ENCODE measurements at places on chromosomes 12 and 14. TPM values are rescaled to one million over a fixed set of nuclear protein-coding genes. Genes with fewer than 3 reads are reported as not detected.

DNA sequence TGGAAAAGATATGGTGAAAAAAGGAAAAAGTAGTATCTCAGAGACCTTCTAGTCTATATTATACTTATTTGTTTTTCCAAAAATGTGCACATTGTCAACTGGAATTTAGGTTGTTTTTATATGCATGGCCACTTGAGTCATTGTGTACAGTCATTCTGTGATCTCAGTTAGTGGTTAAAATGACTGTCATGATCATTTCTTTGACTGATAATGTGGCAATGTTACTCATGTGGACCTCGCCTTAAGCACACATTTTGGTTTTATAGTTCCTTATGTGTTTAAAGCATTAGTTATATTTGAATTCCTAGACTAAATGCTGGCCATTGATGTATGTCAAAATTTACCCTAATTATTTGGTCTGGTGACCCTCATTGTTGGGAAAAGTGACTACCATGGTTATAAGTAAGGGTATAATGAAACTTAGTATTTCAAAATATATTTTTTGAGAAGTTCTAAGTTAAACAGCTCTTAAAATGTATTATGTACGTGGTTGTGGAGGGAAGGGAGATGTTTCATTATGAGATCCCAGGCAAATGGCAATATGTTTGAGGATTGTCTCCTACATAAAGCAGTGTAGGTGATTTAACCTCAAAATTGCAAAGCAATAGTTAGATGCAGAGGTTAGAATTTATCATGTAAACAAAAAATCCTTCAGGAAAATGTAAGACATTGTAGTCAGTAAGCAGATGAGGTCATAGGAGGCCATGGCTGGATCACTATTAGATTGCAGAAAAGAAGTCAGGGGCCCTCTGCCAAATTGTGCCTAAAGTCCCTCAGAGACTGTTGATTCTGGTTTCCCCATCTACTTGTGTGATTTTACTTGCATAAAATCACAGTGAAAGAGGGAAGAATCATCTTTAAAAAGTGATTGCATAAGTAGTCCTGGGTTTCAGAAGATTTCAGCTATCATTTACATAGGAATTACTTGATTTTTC lies 17.5 kb downstream of the PNMA1 start:
- DNase-seq, result no peak

GRCh38 chr12:4121506-4122020 lies 152.0 kb upstream of the CCND2 start:
- no peak for DNase-seq

DNA sequence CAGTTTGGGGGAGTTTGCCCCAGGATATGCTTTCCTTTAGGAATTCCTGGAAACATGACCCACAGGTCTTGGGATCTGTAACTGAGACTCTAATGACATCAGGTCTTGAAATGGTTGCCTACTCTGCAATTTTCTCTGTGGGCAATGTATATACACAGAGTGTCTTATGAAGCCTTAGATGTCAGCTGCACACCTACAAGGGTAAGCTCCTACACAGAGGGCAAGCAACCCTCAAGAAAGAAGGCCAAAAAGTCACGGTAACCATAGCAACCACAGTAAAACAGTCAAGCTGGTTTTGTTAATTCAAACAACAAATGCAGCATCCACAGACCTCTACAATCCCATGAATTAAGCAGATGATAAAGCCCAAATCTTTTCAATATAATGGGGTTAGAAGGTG lies 293.0 kb downstream of the SSPN start:
- no peak for DNase-seq

The TAS2R43 gene
- total RNA-seq, result 8.0 TPM

DNA sequence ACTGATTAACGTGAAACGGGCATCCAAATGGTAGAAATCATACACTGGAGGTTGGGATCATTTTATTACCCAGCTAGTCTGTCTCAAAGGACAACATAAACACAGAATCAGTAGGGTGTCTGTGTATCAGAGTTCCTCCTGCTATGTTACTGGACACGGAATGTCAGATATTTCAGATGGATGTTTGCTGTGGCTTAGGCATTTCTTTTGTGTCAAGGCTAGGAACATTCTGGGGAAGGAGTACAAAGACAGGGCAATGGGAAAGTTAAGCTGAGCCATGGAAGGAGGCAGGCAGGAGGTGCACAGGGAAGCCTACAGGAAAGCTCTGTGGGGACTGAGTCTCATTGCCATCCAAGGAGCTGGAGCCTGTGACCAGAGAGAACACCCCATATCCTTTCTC lies 254.6 kb downstream of the C12orf75 start:
- DNase-seq, result no peak

GRCh38 chr14:102939820-102940561 lies 17.5 kb downstream of the AMN start:
- DNase-seq, result no peak

GRCh38 chr12:65278576-65279368 lies at the start of gene MSRB3:
MSRB3 (plus strand) TSS chr12:65278683; CDS start chr12:65308580, 29,897 bp downstream.
- DNase-seq, result peak; percentile 26

The KLRC2 gene
- total RNA-seq, result 0.37 TPM

The FAR2 gene
- total RNA-seq, result 15.8 TPM

GRCh38 chr12:3145033-3145432 lies 67.9 kb downstream of the TSPAN9 start:
- DNase-seq, result no peak

GRCh38 chr12:106841510-106842302 lies 67.2 kb downstream of the RIC8B start:
- DNase-seq, result no peak

GRCh38 chr14:24277606-24278321 lies 6.4 kb upstream of the RABGGTA start:
- DNase-seq, result no peak

The MMP19 gene
- total RNA-seq, result 283 TPM

The TRIM9 gene
- total RNA-seq, result 4.1 TPM

The TPH2 gene
- total RNA-seq, result not detected

DNA sequence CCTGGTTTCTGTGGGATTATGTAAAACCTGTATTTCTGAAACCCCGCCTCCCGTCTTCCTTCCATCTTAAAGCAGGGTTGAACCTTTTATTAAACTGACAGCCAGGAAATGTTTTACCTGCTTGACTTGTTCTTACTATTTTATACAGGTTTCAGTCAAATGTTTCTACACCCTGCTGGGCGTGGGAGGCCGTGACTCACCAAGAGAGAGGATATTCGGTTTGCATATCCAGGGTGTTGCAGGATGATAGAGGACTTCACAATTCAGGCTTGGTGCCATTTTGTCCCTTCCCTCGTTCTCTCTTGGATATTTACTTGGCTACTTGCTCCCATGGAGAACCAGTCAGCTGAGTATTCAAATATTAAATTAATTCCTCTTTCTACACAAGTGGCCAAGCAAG lies 69.7 kb downstream of the ARF6 start:
- no peak for DNase-seq

DNA sequence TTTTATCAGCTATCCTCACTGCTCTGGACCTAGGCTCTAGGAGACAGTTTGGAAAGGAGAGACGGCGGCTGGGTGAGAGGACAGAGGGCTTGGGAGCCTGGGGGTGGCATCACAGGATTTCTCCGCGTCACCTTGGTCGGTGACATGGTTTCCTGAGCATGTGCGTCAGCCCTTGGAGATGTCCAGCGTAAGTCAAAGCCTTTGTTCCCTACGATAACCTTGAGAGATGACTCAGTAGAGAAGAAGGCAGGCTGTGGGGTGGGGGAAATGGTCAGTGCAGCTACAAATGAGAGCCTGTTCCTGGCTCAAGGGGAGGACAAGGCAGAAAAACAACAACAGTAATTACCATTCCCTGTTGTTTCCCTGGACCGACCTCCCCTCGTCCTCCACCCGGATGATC lies 90.2 kb upstream of the TBX3 start:
- no peak for DNase-seq

- no peak for DNase-seq
Observed at GRCh38 chr14:53620317-53620716, 336.3 kb downstream of the BMP4 start.

- DNase-seq, result no peak
Observed at GRCh38 chr12:3185260-3185870, 108.2 kb downstream of the TSPAN9 start.

DNA sequence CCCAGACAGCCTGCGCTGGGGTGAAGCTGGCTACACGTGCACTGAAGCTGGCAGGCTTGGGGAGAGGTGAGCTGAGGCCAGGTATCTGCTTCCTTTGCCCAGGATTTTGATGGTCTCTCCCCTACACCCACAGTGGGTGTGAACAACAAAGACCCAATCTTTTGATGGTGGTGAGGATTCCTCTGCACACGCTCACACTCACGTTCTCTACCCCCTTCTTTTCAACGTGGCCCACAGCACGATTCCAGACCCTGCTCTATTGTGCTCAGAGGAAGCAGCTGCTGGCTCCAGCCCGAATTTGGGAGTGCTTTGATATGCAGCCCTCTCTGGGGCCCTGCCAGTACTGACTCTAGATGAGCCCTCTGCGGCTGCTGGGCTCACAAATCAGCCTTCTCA lies 4.9 kb downstream of the CD9 start:
- DNase-seq, result no peak

The BEGAIN gene
- total RNA-seq, result 1.1 TPM

DNA sequence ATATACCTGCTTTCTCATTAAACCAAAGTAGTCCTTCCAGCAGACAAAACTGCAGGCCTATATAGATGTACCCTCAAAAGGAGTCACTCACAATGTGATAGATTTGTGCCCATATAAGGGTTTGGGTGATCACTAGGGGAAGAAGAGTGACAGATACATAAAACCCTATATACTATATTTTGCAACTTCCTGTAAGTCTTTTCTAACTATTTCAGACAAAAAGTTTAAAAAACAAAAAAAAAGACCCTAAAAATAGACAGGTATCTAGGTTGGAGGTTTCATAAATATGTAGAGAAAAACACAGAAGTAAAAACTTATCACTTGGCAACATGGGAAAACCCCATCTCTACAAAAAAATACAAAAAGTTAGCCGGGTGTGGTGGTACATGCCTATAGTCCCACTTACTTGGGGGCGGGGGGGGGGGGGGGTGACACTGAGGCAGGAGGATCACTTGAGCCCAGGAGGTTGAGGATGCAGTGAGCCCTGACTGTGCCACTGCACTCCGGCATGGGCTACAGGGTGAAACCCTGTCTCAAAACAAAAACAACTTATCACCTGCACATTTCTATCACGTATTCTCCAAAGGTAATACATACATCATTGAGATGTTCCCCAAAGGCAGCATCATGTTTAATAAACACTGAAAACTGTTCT lies 2.9 kb downstream of the VCPKMT start:
- DNase-seq, result no peak

DNA sequence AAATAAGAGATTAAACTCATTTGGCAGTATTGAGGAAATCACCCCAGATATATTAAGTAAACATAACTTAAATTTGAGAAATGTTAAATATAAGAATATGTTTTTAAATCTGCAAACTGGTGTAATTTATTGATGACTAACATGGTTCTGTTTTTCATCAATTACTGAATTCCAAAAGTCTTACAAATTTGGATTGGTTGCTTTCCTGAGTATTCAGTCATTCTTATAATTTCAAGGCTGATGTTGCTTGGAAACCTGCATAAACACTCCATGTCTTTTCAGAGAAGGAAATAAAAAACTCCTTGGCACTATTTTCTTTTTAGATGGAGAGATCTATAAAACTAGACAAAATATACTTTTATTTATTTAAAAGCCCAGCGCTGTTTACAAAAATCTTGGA lies 71.7 kb downstream of the NOVA1 start:
- no peak for DNase-seq

The ACVRL1 gene
- 119 TPM for total RNA-seq

DNA sequence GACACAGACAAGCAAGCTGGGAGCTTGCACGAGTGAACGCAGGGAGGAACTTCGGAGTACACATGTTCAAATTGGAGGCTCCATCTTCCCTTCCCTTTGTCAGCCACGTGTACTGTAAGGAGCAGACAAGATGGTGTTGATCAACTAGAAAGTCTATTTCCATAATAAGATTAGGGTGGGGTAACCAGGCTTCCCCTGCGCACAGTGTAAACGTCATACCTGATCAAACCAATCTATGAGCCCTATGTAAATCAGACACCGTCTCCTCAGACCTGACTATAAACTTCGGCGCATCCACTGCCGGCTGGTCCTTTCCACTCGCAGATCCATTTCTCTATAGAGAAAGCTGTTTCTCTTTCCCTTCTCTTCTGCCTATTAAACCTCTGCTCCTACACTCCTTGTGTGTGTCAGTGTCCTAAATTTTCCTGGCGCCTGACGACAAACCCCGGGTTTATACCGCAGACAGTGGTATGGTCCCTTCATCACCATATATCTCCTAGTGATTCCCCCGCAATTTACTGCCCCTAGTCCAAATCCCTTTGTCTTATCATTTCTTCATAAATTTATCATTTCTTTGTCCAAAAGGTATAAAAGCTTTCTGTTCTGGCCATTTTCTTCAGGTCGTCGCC lies 7.5 kb upstream of the ETFBKMT start:
- no peak for DNase-seq

- DNase-seq, result no peak
Observed at GRCh38 chr12:117294189-117294603, 67.2 kb downstream of the NOS1 start.

The VSIG10 gene
- 36.2 TPM for total RNA-seq

DNA sequence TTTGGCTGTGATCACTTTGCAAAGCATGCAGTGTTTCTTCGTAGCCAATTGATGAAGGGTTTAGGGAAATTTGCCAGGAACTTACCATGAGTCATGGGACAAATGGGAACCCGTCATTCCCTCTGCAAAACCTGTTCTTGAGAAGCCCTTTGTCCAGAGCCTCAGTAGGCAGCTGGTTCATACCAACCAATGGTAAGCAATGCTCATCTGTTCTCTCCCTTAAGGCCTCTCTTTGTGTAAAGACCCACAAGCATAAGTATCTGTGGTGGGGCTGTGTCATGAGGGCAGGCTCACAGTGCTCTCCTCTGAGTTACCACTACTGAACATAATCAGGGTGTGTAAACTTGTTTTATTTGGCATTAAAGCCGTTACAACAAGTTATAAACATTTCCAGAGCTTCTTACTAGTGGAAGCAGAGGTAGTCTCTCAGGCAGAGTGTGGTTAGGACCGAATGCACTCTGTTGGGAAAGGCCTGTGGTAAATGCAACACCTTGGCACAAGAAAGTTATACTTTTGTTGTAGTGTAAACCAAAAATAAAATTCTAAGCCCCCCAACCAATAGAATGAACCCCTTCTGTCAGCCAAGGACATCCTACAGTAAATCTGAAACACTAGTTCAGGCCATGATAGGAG lies 119.8 kb downstream of the SINHCAF start:
- DNase-seq, result no peak

DNA sequence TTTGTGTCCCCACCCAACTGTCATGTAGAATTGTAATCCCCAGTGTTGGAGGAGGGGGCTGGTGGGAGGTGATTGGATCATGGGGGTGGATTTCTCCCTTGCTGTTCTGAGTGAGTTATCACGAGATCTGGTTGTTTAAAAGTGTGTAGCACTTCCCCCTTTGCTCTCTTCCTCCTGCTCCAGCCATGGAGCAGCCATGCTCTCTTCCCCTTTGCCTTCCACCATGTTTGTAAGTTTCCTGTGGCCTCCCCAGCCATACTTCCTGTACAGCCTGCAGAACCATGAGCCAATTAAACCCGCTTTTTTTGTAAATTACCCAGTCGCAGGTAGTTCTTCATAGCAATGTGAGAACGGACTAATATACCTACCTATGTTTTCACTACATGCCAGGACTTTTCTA lies 2.6 kb upstream of the POC1B start:
- DNase-seq, result no peak

- DNase-seq, result no peak
Observed at GRCh38 chr14:39374851-39375250, 57.4 kb downstream of the FBXO33 start.
